ENCODE measurements at places on chromosomes 7 and 10.

GRCh38 chr10:32938554-32939061 lies 19.4 kb downstream of the ITGB1 start:
- no peak for DNase-seq

DNA sequence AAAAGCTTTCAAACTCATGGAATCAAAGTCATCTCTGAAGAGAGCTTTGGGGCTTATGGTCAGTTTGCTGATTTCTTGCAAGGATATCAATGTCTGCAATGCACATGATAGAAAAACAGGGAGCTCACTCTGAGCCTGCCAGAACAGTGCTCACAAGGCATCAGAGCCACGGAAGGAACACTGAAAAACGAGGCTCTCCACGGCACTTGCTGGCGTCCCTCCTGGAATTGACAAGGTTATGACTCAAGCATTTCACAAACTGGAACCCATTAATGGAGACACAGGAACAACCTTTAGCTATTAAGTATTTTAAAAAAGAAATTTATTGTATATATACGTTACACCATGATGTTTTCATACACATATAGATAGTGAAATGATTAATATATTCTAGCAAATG lies 266.3 kb downstream of the KCND2 start:
- DNase-seq: no peak

DNA sequence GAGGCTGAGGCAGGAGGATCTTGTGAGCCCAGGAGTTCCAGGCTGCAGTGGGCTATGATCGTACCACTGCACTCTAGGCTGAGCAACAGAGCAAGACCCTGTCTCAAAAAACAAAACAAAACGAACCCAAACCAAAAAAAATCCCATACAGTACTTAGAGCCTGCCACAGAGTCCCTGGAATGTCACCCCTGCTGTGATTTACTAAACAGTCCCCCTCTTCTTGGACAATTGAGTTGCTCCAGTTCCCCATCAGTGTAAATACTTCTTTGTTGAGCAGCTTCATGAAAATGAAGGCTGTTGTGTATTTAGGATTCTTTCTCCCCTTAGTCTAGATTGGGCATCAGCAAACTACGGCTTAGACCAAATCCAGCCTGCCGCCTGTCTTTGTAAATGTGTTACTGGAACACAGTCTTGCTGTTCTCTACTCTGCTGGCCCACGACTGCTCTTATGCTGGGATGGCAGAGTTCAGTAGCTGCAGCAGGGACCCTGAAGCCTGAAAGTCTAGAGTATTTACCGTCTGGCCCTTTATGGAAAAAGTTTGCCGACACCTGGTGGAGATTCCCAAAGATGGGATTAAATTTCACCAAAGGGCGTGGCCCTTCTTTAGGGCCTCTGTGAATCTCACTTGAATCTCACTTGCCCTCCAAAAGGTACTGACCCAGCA lies 57.8 kb downstream of the PALD1 start:
- no peak for DNase-seq

DNA sequence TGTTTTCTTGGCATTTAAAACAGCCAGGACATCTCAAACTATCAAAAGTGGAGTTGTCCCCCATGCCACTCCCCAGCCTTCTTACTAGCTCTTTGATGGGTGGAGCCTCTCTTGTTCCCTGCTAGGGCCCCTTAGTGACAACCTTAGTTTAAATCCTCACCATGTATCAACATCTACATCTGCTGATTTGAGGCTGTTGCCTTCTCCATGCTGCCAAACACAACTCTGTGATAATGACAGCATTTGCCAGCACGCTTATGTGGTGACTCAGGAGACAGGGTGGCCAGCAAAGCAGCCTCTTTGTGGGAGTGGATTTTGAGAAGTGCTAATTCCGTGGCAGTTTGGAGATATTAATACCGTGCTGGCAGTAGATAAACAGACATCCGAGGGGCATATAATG lies 145.4 kb downstream of the LRRC4 start:
- no peak for DNase-seq

DNA sequence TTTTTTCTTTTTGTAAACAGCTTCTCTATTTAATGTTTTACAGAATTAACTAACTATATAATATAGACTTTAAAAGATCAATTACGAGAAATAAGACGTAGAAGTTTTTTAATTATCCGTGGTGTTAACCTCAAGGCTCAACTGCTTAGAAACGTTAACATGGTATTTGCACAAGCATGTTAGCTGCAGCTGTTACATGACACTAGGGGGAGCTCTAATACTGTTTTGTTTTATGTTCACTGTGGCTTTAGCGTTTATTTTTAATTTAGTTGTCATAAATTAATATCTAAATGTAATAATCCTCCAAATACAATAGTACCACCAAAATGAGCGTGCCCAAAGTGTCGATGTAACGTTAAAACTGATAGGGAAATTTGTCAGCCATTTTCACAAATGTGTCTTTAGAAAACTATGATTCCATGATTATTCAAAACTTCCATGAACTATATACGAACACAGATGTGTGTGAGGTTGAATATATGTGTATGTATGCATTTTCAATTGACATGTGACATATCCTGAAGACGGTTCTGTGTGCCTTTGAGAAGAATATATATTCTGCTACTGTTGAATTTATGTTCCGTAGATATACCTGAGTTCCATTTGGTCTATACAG lies 828.8 kb upstream of the MBL2 start:
- DNase-seq: no peak

- no peak for DNase-seq
Observed at GRCh38 chr7:80210400-80210799, 75.8 kb downstream of the GNAI1 start.

DNA sequence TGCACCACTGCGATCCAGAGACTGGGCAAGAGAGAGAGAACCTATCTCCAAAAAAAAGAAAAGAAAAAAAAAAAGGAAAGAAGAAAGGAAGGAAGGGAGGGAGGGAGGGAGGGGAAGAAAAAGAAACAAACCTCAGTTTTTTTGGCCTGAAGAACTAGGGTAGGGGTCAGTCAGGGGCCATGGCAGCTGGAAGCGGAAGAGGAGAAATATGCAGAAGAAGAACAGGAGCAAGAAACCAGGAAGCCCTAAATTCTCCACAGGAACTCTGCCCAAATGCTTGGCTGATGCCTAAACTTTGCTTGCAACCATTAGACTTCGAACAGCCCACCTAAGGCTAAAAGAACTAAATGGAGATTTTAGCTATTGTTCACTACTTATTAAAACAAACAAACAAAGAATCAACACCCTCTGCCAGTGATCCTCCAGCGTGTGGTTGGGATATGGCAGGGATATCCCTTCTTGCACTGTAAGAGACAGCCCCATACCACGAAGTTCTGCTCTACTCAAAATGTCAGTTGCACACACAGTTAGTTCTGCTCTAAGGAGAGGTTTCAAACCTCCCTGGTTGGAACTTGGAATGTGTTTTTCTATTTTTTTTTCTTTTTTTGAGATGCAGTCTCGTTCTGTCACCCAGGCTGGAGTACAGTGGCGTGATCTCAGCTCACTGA lies 139.5 kb downstream of the FAM107B start:
- DNase-seq: no peak

- no peak for DNase-seq
Observed at GRCh38 chr10:1183033-1183396, 126.8 kb downstream of the WDR37 start.

GRCh38 chr7:26188206-26188956 lies 12.2 kb downstream of the HNRNPA2B1 start:
- no peak for DNase-seq

DNA sequence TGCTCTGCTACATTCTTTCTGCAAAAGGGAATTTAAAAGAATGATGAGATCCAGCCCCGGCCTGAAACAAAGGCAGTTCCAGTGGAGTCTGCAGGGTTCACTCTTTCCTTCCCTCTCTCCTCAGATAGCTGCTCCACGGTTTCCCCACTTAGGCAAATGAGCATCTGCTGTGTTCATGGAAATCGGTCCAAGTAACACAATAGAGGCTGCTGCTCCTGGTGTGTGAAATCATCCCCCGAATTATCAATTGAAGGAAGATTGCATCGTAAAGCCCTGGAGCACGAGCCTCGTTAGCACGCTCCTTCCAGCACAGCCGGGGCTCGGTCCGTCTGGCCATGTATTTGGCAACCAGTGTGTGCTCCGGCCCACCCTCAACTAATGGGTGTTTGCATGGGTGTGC lies 108.3 kb upstream of the DPP6 start:
- no peak for DNase-seq

GRCh38 chr7:94425546-94425945 lies 30.9 kb downstream of the COL1A2 start:
- no peak for DNase-seq

GRCh38 chr10:5043716-5044115 lies 40.1 kb upstream of the AKR1C2 start:
- no peak for DNase-seq

DNA sequence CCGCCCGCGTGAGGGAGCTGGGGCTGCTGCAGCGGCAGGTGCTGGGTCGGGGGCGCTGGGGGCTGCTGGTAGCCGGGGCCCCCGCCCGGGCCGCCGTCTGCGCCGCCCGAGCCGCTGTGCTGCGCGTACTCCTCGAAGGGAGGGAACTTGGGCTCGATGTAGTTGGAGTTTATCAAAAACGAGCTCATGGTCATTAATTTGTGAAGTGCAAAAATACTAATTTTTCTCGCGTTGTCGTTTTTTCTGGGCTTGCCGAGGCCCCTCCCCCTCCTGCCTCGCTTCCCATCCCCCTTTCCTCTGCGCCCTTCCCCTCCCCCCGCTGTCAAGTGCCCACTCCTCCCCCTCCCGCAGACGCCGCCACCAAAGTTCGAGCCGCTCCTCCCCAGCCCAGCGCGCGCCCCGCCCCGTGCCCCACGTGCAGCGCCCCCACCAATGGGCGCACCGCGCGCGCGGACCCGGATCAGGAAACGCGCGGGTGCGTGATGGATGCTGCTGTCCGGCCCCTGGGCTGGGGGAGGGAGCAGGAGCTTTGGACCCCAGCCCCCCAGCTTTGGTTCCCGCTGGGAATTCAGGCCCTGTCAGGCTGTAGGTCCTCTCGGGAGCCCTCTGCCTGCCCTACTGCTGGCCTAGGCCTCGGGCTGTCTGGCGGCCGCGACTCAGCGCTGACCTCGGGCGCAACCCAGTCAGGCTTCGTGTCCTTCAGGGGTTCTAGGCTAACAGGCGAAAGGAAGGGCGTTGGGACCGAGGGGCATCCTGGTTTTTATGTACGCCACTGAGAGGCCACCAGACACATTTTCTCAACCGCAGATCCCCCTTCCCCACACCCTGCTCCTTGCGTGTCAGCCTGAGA lies at the start of gene HOXA4:
TSS of gene HOXA4 (minus strand) at position 218 of the 850 bp plus-strand sequence. CDS start at position 194, 24 bp downstream.
- peak; percentile 78 for DNase-seq

GRCh38 chr7:26393818-26394217 lies 102.2 kb downstream of the SNX10 start:
- no peak for DNase-seq

DNA sequence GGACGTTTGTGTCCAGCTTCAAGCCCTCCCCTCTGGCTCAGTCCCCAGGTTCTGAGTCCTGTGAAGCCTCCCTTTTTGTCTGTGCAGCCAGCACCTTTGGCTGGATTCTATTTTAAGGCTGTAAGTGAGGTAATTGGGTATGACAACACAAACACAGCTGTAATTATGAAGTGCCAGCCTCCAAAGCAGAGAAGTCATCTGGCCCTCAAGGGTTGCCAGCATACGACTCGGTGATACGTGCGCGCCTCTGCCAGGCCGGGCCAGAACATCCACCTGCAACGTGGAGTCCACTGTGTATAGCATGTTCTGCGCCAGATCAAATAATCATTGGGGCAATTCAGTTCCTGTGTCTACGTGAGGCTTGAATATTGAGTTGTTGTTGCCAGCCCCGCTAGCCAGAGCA lies 6.7 kb upstream of the FAM180A start:
- no peak for DNase-seq

GRCh38 chr10:61870526-61870895 lies 31.0 kb upstream of the ARID5B start:
- no peak for DNase-seq

DNA sequence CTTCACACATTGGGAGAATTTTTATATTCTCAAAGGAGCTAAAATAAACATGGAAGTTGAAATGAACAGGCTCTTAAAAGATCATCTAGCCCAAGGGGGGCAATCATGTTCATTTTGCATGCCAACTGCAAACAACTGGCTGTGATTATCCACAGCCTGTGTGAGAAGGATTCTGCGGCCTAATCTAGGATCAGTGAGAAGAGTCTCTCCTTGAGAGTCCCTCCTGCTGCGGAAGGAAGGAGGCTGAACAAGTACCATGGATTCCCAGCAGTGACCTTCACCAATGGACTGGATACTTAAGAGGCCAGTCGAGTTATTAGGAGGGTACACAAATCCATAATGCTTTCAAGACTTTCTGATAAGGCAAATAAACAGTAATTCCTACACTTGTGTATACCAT lies 76.7 kb downstream of the IGF2BP3 start:
- no peak for DNase-seq

- DNase-seq: no peak
Observed at GRCh38 chr7:28005075-28005846, 175.3 kb downstream of the JAZF1 start.

GRCh38 chr7:108434010-108434409 lies 22.2 kb downstream of the NRCAM start:
- DNase-seq: no peak

GRCh38 chr10:28778524-28778923 lies 101.2 kb downstream of the BAMBI start:
- DNase-seq: no peak

DNA sequence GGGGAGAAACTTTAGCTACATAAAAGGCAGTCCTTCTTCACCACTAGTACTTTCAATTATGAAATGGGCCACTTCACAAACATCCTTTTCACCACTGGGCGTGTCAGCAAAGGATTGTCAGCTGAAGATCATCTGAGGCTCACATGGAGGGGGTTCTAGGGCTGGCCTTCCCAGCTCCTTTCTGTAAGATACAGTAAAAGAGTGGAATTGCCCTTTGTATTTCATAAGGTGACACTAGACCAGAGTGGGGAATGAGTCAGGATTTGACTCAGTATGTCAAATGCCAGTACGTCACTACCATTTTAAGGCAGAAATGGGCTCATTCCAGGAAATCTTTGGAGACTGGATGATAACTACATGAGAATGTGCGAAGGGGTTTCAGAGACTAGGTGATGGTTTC lies 21.2 kb upstream of the BLOC1S2 start:
- DNase-seq: no peak

DNA sequence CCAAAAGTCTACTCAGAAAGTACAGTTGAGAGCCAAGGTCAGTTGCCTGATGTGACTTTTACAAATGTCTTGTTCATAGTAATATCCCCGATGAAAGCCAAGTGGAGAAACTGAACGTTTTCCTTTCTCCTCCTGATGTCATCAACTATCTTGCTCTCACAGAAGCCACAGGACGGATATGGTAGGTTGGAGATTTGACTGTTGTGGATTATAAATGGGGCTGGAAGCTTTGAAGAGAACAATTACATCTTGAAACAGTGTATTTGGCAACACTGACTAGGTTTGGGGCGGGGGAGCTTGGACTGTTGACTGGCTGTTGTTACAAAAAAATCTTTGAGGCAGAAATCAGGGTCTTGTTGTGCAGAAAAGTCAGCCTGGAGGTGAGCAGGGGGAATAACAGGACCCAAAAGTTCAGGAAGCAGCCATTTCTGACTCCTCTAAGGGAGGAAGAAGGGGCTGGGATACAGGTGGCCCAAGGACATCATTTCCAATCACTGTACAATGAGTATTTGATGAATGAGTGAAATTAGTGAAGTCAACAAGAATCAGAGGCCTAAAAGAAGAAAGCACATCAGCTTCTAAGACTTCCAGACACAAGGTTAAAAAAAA lies 24.3 kb downstream of the PLEKHS1 start:
- no peak for DNase-seq
